Small intestine (tissue), 16 donors: ENCODE measurements at places on chromosomes 7 and 10.

DNA sequence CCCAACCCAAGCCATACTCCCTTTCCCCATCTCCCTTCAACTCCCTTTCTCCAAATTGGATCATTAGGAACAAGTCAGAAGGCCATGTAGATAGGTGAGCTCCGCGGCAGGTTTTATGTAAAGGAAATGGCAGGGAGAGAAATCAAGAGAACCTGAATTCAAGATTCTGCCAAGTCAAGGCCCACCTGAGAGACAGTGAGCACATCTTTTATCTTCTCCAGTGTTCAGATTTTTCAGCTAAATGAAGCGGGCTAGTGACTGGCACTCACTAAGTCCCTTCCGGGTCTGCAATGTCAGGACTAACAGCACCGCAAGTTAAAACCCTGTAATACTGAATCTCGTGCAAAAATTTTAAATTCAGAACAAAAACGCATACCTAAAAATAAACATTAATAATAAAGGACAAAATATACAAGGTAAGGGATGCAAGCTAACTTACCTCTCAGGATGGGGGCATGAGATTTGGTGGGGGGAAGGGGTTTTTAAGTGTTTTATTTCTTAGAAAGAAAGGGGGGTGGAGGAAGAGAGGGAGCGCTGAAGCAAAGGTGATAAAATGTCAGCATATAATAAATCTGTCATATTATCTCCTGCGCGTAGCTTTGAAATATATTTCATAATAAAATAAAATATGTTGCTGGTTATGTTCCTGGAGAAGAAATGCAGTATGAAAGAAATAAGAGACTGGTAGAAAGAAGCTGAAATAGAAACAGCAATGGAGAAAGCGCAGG is 17.6 kb downstream of the TCAF1 start:
- no peak for DNase-seq

GRCh38 chr7:34755008-34755407 is 97.0 kb downstream of the NPSR1 start:
- DNase-seq: no peak

DNA sequence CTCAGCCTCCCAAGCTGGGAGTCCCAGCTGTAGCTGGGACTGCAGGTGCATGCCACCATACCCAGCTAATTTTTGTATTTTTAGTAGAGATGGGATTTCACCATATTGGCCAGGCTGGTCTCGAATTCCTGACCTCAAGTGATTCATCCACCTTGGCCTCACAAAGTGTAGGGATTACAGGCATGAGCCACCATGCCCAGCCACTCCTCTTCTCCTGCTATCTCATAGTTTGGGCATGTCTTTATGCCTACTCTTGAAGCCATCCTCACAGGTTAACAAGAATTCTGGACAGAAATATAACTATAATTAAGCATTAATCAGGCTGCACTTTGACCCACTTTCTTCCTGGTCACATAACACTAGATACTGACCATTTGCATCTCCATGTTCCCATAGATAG is 28.6 kb upstream of the C10orf67 start:
- DNase-seq: no peak

- no peak for DNase-seq
Observed at GRCh38 chr10:60456053-60456452, 66.4 kb upstream of the ANK3 start.

GRCh38 chr7:75983471-75984129 is 10.8 kb downstream of the TMEM120A start:
- DNase-seq: no peak

DNA sequence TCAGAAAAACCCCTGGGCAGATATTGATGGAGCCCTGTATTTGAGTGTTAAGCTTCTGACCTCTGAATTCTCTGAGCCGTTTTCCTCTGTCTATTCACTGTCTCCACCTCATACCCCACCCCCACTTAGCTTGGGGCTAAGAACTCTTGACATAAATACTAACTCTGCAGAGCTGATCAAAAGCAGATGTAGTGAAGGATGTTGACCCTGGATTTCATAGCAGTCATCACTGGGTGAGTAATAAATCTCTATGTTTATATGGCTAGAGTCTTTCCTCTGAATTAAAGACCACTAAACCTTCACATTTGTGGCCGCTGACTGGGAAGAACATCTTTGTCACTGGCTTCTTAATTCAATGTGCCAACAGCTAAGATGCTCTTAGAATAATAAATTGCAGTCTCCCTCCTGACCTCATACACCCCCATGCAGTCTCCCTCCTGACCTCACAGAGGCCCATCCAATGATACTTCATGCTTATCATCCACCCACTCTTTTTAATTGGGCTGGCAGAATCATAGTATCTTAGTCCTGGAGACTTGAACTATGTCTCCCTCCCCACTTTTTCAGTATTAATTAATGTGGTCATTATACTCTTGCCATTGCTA is 78.0 kb upstream of the MACROH2A2 start:
- no peak for DNase-seq

GRCh38 chr7:156611014-156612010 is 29.3 kb upstream of the RNF32 start:
- peak; percentile 37 for DNase-seq

- DNase-seq: no peak
Observed at GRCh38 chr7:29275018-29275318, 80.4 kb downstream of the CHN2 start.

DNA sequence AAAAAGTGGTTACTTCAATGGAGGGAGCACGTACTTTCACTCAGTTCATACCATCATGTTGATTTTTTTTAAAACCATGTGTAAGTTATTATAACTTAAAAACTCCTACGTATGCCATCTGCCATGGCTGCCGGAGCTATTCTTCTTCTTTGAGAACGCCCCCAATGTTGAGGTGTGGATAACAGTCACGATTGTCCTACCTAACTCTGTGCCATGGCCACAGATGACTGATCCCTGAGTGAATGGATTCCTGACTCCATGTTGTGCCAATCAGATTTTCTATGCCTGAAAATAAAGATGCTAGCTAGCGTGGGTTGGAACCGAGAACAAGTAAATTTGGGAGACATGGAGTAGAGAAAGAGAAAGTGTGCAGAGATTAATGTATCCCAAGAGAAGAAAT is 5.3 kb downstream of the MCMBP start:
- no peak for DNase-seq

GRCh38 chr10:71625445-71626175 is 94.0 kb downstream of the C10orf105 start:
- DNase-seq: no peak

DNA sequence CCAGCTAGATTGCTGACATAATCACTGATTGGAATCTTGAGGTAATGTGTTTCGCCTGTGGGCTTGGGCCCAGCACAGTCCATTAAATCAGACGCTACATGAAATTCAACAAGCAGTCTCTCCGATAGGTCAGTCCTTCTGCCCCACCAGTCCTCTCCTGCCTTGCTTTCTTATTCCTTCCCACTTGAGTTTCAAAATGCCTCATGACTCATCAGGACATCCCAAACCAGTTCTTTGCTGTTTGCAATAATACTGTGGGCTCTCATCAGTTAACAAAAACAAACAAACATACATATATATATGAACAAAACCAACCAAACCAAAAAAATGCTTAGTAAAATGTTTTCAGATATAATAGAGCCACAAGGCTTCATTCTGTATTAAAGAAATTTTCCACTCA is 599.0 kb downstream of the SORCS1 start:
- no peak for DNase-seq

DNA sequence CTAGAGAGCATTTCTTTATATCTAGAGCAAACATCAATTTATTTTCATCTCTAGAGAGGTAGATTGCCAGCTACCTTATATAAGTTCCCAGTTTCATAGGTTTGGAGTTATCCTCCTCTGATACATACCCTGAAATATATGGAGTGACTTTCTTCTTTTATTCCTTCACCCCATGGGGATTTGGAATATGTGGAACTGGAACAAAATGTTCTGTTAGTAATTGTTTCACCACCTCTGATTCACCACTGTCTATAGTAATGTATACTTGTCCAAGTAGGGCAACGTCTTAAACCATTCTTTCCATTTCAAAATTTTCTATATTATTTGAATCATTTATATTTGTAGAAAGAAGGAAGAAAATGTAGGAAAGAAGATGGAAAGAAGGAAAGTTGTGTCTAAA is 511.2 kb upstream of the KCND2 start:
- DNase-seq: no peak

DNA sequence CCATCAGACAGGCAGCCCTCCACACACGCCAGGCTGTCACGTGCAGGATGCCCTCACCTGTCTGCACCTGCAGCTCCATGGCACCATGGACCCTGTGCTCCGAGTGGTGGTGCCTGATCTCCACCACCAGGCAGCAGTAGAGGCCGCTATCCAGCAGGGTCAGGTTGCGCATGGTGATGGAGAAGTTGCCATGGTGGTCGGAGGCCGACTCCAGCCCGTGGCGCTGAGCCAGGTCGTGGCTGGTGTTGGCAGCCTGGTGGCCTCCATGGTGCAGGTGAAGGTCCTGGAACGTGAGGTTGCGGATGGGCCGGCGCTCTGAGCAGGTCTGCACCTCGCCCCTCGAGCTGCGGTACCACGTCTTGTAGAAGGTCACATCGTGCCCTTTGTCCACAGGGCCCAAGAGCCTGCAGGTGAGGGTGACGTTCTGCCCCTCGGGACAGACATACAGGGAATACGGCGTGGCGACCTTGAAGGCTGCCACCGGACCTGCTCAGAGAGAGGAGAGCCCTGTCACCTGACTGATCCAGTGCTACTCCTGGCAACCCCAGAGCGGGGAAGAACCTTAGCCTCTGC is 11.7 kb downstream of the VSIR start:
- DNase-seq: no peak

GRCh38 chr10:71389768-71390460 is 6.8 kb upstream of the CDH23 start:
- no peak for DNase-seq

DNA sequence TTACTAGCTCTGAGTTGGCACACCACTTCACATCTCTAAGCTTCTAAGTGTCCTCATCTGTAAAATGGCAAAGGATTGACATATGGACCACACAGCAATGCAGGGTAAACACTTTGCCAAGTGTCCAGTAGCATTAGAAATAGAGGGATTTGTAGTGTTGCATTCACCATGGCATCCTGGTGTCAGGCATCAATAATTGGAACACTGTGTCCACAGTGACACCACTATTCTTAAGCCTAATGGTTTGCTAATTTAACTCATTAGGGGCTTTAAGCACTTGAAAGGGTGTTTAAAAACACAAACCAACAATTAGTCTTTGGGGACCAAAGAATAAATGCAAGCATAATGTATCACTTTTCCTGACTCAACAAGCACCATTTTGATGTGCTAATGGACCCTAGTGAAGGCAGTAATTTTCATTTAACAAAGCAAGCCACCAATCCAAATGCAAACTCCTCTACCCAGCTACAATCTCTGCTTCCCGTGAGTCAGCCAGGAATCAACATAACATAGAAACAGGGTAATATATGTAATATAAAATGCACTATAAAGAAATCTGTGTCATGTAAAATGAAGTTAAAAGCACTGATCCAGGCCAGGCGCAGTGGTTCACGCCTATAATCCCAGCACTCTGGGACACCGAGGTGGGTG is 75.9 kb downstream of the FAM204A start:
- DNase-seq: no peak

DNA sequence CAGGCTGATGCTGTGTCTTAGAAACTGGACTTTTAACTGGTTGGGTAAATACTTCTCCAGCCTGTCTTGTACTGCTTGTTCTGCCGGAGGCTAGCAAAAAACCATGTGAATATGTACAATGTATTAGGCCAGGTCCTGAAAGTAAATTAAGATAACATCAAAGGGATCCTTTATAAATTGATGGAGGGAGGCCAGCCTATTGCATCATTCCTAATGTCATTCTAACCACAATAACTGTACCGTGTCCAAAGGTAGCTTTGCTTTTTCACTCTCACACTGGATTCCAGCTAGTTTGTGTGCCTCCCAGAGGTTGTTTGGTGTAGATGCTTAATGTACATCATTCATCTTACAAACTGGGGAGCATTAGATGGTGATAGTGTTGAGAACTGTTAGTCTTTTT is 91.2 kb upstream of the SEM1 start:
- peak; percentile 4 for DNase-seq

DNA sequence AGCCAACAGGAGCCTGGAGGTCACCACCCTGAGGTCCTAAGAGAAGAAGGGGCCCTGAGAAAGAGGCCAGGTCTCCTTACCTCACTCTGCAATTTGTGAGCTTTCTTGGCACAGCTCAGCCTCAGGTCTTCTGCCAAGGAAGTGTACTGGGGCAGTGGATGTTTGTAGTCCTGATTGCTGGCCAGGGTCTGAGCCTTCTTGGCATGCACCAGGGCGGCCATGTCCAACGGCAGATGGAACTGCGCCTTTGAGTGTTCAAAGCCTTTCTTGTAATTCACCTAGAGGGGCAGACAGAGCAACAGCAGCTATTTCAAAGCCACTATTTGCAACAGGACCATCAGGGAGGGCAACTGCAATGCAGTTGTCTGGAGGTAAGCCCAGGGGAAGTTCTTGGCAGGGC is 51.7 kb downstream of the NRAP start:
- no peak for DNase-seq

DNA sequence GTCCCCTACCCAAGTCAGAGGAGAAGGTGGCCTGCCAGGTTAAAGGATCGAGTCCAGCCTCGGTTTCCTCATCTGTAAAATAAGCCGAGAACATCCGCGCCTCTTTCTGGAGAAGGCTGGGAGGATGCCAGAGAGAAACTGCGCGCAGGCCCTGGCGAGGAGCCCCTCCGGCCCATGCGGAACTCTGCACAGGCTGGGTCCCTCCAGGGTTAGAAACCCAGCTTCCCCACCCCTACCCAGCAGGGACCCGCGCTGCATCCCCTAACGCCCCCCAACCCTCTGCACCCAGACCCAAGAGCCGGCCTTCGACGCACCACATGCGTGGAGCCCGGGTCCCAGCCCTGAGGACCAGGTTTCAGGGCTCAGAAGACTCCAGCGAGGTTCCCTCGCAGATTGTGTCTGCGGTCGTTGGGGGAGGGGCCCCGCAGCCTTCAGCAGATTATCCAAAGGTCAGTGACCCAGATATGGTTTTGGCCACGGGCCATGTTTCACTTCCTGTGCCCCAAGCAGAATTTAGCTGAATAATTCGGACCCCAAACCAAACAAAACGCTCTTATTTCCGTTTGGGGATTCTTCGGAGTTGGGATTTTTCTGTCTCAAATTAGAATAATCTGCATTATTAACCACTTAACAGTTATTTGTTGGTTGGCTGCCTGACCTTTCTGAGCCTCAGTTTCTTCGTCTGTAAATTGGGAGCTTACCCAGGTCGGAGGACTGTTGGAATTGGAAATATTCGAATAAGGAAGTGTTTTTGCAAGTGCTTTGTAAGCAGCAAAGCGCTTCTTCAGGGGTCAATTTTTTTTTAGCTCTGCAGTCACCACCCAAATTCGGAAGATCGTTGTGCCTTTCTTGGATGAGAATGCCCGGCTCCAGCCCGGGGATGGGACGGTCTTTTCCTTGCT is 167.7 kb downstream of the UBE2H start:
- DNase-seq: peak; percentile 37

DNA sequence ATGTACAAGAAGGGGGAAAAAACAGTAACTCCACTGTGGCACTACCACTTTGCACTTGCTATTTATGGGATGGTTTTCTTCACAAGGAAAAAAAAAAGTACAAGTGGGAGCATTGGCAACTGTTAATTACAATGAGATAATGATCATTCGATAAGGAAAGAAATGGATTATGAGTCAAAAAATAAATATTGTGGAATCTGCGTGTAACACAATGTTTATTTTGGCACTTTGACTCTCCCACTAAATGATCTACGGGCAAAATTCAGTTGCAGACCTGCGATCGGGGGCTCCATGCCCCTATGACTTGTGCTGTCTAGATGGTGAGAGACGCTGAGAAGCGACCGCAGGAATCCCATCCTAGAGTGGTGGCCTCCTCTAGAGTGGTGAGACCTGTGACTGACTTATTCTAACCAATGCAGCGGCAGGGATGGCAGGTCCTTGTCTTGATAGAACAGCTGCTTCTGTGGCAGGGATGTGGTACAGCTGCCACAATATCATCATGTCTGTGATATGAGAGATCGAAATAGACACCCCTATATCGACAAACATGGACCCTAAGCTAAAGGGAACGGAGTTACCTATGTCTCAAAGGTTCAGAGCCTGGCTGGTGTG is 345.0 kb upstream of the KLF6 start:
- DNase-seq: no peak
